ENCODE measurements at places on chromosomes 2 and 18.

- DNase-seq: no peak
These were observed 148.4 kb upstream of the RAB6C start for GRCh38 chr2:129831018-129831417.

DNA sequence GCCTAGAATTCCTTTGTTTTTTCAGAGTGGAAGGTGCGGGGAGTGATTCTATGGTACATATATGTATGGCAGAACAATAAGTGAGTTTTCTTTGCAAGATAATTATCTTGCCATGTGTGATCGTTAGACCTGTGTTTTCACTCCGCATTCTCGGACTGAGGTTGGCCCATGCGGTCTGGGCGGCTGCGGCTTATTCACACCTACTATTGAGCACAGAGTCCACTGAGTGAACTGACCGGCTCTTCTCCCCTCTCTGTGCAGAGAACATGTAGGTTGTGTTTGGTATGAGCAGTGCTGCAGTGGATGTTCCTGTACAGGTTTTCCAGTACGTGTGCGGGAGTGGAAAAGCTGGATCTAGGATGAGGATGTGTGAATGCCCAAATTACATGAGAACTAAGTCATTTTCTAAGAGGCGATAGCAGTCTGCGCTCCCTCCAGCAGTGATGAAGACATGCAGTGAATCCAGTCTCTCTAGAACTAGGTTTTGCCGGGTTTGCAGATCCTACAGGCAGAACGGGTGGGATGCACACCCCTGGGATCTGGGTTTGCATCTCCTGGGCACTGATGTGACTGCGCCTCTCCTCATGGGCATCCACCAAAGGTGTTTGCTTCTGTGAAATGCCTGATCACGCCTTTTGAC is 27.1 kb downstream of the MTERF4 start:
- DNase-seq: no peak

GRCh38 chr2:88517759-88518201 is 65.3 kb upstream of the FOXI3 start:
- no peak for DNase-seq

DNA sequence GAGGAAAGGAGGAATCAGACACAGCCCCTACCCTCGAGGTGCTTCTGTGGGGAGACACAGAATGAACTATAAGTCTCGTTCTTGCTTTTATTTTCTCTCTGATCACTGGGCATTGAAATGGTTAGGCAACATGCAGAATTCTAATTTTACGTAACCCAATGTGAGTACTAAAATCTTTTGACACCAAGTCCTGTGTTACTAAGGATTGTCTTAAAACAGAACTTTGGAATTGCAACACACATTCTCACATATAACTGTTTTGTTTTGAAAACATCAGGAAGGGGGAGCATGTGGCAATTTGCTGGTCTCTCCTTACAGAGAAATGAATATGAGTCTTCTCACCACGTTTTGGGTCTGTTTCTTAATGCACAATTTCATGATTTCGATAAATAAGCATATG is 23.6 kb upstream of the SULT1C4 start:
- DNase-seq: no peak

DNA sequence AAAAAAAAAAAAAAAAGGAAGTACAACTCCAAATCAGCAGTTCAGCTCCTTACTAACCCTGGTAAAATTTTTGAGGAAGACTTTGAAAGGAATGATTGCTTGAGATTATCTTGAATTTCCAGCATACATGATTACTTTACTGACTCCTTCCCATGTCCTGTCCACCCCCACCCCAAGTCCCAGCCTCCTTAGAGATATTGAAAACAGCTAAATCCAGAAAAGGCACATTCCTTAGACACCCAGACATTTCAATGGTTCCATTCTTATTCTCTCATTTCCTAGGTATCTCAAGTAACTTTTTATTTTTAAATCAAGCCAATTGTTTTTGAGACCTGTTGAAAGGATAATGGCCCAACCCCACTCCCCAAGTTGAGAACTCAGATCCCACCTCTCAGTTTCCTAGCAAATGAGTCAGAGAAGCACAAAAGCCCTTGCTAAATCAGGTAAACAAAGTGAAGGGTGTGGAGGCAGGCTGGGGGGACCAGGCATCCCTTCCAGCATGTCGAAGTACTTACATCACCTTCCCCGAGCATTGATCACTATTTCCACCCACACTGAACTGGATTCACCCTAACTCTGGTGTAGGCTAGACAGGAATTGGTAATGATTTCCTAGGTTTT is 95.4 kb upstream of the FZD7 start:
- no peak for DNase-seq

DNA sequence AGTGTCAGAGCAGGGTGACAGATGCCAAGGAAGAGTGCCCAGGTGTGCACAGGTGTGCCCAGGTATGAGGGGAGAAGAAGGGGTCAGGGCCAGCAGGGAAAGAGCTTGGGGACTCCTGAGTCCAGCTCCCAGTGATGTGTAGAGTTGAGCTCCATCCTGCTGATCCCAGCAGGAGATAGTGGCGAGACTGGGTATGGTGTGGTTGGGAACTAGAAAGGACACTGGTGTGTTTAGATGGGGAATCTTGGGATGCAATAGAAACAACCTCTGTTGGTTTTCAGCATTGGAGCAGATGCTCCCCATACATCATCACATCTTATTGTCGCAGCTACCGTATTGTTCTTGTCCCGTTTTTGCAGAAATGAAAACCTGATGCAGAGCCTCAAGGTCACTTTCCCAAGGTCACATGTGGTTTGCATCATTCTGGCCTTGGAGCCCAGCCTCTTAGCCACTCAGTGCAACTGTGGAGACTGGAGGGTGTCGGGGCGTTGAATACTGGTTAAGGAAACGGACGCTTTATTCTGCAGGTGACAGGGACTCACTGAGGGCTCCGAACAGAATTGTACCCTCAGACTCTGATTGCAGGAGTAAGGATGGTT is 166.7 kb downstream of the AGAP1 start:
- DNase-seq: no peak

DNA sequence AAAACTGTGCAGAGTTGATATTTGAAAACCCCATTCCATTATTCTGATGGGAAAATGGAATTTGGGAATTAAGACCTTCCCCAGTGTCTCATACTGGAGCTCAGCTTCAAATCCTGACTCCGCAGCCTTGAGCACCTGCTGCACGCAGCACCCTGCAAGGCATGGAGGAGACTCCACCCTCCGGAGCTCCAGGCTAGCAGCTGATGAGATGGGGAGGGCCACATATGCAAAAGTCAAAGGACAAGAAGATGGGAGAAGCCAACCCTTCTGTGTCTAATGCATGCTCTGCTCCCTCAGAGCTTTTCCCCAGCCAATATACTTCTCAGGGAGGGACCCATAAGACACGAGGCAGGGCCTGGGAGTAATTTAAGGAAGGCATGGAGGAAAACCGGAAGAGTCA is 34.7 kb upstream of the TRIB2 start:
- no peak for DNase-seq

- DNase-seq: peak; percentile 62
These were observed 26.5 kb upstream of the MCFD2 start for GRCh38 chr2:46942143-46942526.

GRCh38 chr2:223050188-223050587 is 1.8 kb upstream of the KCNE4 start:
- DNase-seq: no peak

DNA sequence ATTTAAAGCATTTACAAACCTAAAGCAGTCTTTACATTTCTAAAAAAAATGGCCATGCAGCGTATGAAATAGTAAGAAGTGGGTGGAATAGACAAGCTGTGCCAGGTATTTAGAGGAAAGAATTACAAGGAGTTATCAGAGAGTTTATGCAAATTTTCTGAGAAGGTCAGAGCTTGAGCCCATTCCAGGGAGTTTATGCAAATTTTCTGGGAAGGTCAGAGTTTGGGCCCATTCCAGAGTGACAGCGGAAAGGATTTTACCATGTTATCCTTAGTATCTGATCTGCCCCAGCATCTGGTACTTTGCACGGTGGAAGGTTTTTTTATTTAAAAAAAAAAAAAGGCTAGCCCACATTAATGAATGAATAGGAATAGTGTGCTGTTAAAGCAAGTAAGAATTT is 1.4 kb upstream of the DOK6 start:
- no peak for DNase-seq

GRCh38 chr2:10283106-10284062 is 19.3 kb upstream of the HPCAL1 start:
- no peak for DNase-seq

- DNase-seq: no peak
These were observed 3.9 kb downstream of the NEB start for GRCh38 chr2:151730262-151730975.

- peak; percentile 58 for DNase-seq
These were observed 954 bp upstream of the CTDSP1 start for GRCh38 chr2:218398437-218399390.

DNA sequence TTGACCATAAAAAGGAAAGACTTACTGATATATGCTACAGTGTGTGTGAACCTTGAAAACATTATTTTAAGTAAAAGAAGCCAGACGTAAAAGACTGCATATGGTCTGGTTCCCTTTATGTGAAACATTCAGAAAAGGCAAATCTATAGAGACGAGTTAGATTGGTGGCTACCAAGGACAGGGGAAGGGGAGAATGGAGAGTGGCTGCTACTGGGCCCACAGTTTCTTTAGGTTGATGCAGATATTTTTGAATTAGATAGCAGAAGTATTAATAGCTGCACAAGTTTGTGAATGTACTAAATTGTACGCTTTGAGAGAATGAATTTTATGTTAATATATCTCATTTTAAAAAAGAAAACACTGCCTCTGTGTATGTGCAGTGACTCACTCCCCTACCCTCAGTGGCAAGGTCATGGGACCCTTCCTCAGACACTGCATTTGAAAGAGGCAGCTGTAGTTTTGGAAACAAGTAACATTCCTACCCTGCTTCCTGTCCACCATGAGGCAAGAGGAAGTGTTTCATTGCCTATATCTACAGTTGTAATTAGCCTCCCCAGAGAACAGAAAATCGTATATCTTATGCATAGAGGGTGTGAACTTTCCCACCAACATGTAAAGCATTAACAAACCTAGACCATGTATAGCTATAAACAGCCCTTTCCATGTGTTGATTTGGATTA is 29.8 kb upstream of the ARMC9 start:
- DNase-seq: no peak

- no peak for DNase-seq
These were observed 1906.8 kb upstream of the PIK3C3 start for GRCh38 chr18:40048253-40048652.

GRCh38 chr18:10659000-10659399 is 133.2 kb downstream of the NAPG start:
- DNase-seq: no peak

GRCh38 chr2:29632018-29632417 is 289.4 kb downstream of the ALK start:
- no peak for DNase-seq

- DNase-seq: no peak
These were observed 152.8 kb downstream of the DSEL start for GRCh38 chr18:67363694-67364093.

DNA sequence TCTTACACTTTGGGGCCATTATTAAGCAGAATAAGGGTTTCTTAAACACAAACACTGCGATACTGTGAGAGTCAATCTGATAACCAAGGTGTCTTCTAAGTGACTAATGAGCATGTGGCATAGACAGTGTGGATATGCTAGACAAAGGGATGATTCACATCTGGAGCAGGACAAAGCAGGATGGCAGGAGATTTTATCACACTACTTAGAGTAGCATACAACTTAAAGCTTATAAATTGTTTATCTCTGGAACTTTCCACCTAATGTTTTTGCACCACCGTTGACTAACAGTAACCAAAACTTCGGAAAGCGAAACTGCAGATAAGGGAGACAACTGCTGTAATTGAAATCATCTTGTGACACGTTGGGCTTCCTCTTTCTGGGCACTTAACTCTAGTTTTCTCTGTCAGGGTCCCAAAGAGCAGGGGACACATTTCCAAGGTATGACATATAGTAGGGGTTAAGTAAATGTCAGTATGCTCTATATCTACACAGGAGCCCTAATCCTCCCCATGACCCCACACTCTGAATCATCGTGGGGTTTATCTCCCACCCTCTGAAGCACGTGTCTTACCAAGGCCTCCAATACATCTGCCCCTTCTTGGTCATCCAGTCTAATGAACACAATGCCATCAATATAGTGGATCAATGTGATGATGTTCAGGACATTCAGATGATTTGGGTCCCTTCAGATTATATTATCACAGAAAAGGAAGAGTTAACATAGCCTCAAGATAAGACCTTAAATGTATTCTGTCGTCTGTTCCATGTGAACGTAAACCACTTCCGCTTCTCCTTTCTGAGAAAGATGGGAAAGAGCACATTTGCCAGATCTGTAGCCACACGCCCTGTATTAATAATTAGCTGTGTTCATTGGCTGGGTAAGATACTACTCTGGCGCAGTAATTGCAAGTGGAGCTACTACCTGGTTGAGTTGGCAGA is 78.7 kb downstream of the FTCDNL1 start:
- DNase-seq: no peak

DNA sequence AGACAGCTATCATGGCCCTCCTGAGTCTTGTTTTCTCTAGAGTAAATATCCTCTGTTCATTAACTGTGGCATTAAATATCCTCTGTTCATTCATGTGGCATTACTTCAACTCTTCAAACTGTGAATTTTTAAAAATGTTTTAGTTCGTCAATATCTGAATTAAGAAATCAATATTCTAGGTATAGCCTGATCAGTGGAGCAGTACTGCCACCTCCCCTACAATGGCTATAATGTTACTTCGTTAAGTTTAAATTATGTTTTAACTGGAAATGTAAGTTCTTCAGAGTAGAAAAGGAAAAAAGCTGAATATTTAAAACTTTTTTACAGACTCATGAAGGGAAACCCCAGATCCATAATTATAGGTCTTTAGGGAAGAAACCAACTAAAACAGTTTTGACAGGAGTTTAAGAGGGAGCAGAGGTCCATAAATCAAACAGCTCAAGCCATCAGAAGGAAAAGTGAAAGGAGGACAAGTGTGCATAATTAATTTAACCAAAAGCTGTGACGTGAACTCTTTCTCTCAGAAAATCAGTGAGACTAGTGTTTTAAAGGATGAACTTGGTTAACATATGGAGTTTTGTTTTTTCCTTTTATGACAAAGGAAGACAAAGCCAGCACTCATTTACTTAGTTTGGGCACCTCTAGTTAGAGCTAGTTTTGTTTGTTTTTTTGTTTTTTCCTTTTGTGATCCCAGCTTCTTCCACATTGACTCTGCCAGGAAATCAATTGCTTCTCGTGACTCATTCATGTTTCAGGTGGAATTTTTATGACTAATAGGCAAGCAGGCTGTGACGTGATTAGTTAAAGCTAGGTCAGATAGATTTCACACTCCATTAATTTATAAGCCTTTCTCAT is 44.9 kb downstream of the RBBP8 start:
- DNase-seq: no peak

Measured in stimulated activated CD4-positive, alpha-beta T cell treated with anti-CD3 and anti-CD28 coated beads, Interleukin-4, amount 100 ng/mL, for 4 hours (primary cell).